CD4-positive, alpha-beta memory T cell (primary cell): ENCODE measurements at places on chromosomes 5 and 9.

DNA sequence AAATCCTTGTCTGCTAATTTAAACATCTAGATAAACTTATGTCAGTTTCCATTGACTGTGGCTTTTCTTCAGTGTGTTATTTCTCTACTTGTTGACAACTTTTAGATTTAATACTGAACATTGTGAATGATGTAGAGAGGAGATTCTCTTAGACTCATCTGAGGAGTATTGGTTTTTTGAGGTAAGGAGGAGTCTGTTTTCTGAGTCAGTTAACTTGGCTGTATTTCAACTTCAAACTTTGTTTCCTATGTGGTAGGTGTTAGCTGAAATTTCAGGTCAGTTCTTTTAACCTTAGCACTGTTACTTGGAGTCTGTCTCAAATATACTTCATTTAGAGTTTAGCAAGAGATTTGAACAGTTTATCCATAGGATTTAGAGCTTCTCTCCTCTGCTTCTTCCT is 67.9 kb downstream of the XRCC4 start:
- H3K4me1 ChIP-seq: no peaks in the 10 kb centered on the region
- H3K36me3 ChIP-seq: no peaks in the 10 kb centered on the region
- H3K27ac ChIP-seq: no peak overlapping the region
- H3K4me3 ChIP-seq: no peak overlapping the region
- H3K27me3 ChIP-seq: no peaks in the 10 kb centered on the region

DNA sequence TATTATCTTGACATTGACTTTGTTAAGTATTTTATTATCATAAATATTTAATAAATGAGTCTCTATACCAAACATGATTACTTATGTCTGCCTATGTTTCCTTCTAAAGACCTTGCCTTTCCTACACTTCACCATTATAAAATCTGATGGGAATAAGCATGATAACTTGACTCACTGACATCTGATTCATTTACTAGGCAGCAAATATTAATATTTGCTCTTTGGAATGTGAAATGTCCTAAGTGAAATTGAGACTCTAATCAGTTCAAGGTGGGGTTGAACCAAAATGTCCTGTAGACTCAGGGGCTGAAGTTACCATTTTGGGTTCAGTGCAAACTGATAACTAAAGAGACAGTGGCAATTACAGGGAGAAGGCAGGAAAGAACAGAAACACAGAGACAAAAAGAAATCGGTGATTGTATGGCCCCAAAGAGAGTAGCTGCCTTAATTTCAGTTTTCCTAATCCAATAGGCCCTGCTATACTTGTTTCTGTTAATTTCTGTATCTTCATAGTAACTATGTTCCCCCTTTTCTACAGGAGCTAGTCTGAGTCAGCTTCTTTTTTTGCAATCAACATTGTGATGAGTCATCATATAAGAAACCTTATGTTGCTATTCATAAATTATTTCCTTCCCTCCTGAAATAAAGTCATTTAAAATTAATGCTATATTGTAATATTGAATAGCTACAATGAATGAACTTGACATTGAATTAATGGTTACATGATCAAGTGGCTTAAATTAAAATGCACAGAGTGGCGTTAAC is 296.8 kb downstream of the PDE4D start:
- no peaks in the 10 kb centered on the region for H3K4me1 ChIP-seq
- no peak overlapping the region for H3K27ac ChIP-seq
- DNase-seq: no peak
- H3K27me3 ChIP-seq: no peaks in the 10 kb centered on the region
- no peaks in the 10 kb centered on the region for H3K36me3 ChIP-seq
- no peak overlapping the region for H3K4me3 ChIP-seq

GRCh38 chr9:72041775-72042194 is 18.6 kb downstream of the C9orf57 start:
- H3K36me3 ChIP-seq: no peaks in the 10 kb centered on the region
- DNase-seq: no peak
- H3K4me3 ChIP-seq: no peak overlapping the region
- H3K27ac ChIP-seq: no peak overlapping the region
- no peaks in the 10 kb centered on the region for H3K27me3 ChIP-seq

- H3K4me3 ChIP-seq: no peak overlapping the region
- H3K4me1 ChIP-seq: no peaks in the 10 kb centered on the region
- no peak for DNase-seq
- H3K27ac ChIP-seq: no peak overlapping the region
- H3K27me3 ChIP-seq: no peaks in the 10 kb centered on the region
- H3K36me3 ChIP-seq: no peaks in the 10 kb centered on the region
These were observed 508.0 kb downstream of the PTPRD start for GRCh38 chr9:10104774-10105173.

DNA sequence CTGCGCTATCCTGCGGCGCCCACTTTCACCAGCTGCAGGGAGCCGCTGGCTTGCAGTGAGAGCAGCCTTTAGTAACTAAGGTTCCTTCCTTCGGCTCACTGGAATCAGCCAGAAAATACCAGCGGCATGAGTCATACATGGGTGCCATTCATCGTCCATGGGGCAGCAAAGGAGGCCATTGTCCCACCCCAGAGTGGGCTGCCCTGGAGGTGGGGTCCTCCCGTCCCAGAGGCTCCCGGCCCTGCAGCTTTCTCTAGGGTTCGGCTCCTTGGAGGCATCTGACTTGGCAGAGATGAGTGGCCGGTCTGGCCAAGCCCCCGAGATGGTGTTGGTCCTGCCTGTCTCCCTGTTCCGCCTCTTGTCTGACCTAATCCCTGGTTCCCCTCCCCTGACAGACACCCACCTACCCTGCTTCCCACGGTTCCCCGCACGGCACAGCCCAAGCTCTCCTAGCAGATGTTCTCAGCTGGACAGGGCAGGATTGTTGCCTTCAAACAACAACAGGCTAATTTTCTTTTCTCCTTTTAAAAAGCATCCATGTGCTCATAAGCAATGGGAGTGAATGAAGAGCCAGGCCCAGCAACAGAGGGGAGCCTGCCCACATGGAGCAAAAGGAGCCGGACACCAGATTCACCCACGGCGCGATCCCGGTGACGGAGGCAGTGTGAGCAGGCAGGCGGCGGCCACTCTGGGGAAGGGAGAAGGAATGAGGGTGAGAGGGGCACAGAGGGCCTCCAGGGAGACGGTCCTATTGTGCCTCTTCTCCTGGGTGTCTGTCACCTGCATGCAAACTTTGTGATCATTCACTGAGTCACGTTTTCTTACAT is 97.0 kb upstream of the COL5A1 start:
- no peaks in the 10 kb centered on the region for H3K36me3 ChIP-seq
- no peak for DNase-seq
- no peaks in the 10 kb centered on the region for H3K27me3 ChIP-seq
- H3K27ac ChIP-seq: no peak overlapping the region
- H3K4me3 ChIP-seq: no peak overlapping the region
